ENCODE measurements at places on chromosomes 3 and 15.
A peak's percentile ranks its signal among the peaks of the same experiment; 100 is the strongest.

DNA sequence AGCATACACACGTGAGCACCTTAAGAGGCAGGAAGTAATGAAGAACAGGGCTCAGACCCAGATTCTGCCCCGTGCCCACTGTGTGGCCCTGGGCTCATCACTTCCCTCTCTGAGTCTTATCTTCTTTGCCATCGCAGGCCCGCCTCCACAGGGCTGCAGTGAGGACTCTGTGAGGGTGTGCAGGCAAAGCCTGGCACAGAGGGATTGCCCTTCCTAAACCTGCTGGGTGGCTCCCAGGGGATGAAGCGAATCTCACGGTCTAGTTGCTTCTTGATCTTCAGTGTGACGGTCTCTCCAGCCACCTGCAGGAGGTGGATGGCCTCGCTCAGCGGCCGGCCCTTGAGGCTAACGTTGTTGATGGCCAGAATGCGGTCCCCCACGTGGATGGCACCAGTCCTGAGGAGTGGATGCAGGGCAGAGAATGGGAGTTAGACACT, 32.8 kb downstream of the GRIP2 start:
- peak; percentile 17 for DNase-seq

DNA sequence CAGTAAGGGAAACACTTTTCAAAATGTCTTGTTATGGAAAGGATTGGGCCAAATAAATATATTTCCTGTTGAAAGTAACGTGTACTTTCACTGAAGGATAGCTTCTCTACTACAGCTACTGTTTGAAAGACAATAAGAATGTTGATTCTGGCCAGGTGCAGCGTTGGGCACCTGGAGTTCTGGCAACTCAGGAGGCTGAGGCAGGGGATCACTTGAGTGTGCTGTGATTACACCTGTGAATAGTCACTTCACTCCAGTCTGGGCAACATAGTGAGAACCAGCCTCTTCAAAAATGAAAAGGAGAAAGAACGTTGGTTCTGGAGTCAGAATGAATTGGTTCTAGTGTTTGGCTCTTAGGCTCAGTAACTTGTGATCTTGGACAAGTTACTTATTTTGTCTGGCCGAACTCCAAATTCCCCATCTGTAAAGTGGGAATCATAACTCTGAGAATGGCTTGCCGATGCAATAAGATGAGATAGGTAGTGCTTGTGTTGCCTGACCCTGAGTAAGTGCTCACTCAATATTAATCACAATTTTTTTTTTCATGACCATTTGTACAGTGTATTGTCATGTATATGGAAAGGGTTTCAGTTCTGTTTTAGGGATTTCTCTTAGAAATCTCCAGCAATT, 310.8 kb downstream of the PTPRG start:
- no peak for DNase-seq

GRCh38 chr3:82561784-82562183, 800.3 kb upstream of the GBE1 start:
- DNase-seq, result no peak

- DNase-seq, result no peak
Observed at GRCh38 chr3:119628390-119628789, 30.7 kb downstream of the PLA1A start.

DNA sequence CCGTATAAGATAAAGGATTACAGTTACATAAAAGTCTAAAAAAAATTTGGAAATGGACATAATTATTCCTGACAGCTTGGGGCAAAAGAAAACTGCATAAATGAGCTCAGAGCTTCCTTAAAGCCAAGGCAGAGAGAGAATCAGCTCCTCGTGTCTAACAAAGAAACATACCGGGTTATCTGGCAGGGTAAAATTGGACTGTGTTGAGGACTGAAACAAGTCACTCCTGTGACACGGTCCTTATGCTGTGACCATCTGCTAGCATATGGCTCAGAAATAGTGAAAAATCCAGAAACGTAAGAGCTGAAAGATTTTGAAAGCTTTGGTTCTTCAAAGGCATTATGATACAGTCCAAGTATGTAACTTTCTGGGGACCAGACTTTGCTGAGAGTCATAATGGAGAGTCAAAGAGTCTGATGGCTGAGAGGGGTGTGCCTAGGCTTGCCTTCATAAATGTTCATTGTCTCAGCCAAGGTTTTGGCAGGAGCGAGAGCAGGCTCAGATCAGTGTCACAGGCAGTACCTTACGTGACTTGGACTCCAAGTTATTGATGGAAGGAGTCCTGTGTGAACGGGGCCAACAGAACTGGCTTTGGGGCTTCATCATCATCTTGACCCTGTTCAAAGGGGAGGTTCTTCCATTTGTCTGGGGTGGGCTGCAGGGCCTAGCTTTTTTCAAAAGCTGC, 12.5 kb downstream of the MAP6D1 start:
- no peak for DNase-seq

DNA sequence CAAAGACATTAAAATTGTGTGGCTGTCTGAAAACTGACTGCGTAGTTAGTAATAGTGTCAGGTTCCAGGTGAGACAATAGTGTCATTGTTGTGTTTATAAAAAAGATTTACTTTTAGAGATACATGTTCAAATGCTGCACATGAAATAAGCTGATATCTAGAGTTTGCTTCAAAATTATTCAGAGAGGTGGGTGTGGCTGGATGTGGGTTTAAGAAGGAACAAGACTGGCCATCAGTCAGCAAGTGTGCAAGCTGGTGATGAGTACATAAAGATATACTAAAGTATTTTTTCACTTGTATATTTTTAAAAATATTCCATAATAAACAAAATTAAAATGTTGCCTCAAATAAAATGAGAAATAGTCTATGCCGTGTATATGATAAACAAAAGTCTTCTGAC, 190.6 kb downstream of the ARRDC4 start:
- no peak for DNase-seq

GRCh38 chr3:168806871-168807270, 711.1 kb upstream of the GOLIM4 start:
- no peak for DNase-seq

DNA sequence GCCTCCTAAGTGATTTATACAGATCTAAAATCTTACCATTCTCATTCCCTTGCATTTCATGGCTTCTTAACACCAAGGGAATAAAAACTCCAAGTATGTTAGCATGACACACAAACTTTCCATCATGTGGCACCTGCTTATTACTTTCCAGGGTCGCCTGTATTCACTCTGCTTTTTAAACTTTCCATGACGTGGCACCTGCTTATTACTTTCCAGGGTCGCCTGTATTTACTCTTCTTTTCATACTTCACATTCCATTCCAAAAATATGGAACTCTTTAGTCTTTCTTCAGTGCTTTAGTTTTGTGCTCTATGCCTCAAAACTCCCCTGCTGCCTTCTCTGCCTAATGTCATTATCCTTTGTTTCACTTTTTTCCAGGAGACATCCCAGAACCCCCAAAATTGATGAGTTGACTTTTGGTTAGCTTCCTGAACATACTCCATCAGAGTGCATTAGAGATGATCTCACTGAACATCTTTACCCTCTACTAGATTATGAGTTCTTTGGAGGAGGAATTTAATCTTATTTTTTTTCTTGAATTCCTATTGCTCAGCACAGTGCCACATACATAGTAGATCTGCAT, 47.0 kb downstream of the CALML4 start:
- no peak for DNase-seq

DNA sequence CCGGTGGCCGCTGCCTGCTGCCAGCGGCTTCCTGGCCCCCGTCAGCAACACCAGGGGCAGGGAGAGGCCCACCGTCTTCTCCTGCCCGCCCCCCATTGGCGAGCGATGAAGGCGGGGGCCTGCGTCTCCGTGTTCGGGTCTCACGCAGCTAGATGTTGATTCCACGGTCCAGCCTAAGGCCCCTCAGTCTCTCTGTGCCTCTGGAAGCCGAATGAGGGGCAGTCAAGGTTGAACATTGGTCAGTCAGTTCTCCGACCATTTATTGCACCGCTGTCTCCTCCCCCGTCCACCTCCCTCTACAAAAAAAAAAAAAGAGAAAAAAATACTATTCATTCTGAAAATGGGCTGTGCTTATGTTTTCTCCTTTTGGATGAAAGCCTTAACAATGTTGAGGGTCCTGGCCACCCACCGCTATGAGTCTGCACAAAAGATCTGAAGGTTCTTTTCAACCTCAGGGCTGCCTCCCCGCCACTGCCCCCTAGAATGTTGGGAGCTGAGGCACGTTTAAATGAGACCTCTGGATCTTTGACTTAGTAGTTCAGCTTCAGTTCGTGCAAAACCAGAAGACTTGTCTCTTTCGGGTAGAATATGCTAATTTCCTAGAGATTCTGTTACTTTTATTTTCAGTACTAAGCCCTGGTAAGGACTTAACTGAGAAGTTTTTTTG, 736 bp downstream of the IREB2 start:
- DNase-seq, result no peak

GRCh38 chr3:190522621-190523222, 8.8 kb downstream of the IL1RAP start:
- DNase-seq, result no peak

DNA sequence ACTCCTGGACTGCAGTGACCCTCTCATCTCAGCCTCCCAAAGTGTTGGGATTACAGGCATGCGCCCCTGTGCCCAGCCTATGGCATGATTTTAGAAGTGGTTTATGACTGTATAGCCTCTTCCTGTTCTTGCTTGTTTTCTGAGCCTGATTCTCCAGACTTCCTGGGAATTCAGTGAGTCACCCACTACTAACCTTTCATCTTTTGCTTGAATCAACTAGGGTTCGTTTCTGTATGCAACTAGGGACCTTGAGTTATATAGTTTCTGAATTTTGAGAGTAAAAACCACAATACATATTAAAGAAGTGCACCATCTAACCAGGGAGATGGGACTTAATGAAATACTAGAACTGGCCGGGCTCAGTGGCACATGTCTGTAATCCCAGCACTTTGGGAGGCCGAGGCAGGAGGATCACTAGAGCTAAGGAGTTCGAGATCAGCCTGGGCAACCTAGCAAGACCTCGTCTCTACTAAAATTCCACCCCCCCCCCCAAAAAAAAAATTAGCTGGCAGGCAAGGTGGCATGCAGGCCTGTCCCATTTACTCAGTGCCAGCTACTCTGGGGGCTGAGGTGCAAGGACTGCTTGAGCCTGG, 76.0 kb downstream of the ZNF609 start:
- no peak for DNase-seq

DNA sequence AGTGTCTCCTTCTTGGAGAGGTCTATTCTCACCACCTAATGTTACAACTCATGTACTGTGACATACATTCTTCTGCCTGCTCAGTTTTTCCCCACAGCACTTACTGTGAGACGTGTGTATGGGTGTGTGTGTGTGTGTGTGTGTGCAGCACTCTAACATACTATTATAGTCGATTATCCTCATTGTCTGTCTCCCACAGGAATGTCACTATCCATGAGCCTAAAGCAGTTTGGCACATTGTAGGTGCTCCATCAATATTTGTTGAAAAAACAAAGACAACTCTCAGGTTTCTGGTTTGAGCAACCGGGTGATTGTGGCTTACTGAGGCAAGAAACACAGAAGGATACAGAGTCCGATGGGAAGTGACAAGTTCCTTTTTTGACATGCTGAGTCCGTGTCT, 8.6 kb upstream of the ZNF148 start:
- no peak for DNase-seq

DNA sequence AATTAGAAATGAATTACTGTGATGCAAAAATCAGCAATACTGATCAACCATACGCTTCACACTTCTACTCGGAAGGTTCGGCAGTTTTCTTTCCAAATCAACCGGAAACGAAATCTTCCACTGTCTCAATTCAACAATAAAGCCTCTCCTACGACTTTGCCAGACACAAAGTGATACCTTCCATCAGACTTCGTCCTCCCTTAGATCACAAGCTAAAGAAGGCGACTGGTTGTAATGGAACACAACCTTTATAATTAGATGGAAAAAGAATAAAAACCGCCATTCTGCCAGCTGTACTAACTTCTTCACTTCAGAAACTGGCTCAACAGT, 618 bp downstream of the PARL start:
- no peak for DNase-seq

DNA sequence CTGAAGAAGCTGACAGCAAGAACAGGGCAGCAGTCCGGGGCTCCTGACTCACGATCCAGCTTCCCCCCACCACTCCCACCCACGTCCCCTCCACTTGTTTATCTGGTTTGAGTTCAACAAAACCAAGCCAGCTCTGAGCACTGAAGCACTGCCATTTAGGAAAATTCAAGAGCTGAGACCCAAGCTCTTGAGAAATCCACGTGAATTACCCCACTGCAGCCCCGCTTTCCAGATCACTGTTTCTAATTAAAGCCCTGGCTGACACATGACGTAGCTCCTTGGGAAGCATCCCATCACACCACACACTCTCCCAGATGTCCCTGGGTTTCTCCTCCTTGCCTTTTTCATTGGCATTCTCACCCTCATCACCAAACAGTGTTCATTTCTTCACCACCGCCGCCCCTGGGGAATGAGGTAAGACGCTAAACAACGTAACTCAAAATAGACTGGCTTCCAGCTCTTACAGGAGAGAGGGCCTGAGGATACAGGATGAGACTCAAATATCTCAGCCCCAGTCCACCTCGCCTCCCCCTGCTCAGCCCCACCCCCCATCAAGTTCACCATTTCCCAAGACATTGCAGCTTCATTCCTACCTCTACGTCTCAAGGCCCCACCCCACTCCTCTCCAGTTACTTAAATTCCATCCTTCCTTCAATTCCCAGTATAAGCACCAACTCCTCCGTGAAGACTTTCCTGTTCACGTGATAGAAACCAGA, 95.4 kb downstream of the SRGAP3 start:
- peak; percentile 72 for DNase-seq

GRCh38 chr15:27482287-27482686, 511.3 kb downstream of the GABRG3 start:
- no peak for DNase-seq

GRCh38 chr15:29226436-29227208, 43.0 kb downstream of the NSMCE3 start:
- no peak for DNase-seq

DNA sequence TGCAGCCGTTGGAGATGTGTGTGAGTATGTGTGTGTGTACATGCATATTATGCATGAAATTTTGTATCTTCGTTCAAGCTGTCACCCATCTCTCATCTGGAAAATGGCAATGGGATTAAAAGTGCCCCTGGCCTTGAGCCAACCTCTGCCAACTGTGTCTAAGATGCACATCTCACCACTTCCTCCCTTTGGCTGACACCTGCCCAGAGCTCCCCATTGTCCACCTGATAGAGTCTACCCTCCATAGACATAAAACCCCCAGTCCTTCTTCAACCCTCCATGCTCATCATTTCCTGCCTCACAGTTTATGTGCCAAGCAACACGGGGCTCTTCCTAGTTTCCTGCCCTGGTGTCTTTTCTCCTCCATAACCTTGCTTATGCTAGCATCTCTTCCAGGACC, 187.5 kb upstream of the HES1 start:
- no peak for DNase-seq

DNA sequence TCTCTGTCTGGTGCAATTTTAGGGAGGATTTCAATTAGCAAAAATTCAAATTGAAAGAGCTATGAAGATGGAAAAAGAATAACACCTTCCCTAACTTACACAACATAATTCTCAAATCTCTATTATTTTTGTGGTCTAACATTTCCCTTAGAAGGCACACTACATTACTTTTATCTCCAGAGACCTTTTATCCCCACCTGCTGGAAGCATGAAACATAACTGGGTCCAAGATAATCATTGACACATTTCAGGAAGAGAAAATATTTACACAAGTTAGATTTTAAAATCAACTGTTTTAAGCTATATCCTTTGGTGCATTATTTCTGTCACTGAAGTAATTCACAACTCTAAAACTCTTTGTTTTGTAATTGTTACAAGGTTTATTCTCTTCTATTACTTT, 779.5 kb downstream of the ROBO1 start:
- DNase-seq, result no peak
